ENCODE measurements at places on chromosomes 16 and 17. TPM values are rescaled to one million over a fixed set of nuclear protein-coding genes. Genes with fewer than 3 reads are reported as not detected.

ORMDL3 gene
- 45.7 TPM for total RNA-seq

GRCh38 chr16:27977966-27978365, 85.5 kb downstream of the GSG1L start:
- DNase-seq = peak; percentile 40
- H3K27me3 ChIP-seq = peaks cover 8% of the 10 kb centered on the region
- H3K4me3 ChIP-seq = no peak overlapping the region
- no peaks in the 10 kb centered on the region for H3K36me3 ChIP-seq
- no peak overlapping the region for H3K27ac ChIP-seq

DNA sequence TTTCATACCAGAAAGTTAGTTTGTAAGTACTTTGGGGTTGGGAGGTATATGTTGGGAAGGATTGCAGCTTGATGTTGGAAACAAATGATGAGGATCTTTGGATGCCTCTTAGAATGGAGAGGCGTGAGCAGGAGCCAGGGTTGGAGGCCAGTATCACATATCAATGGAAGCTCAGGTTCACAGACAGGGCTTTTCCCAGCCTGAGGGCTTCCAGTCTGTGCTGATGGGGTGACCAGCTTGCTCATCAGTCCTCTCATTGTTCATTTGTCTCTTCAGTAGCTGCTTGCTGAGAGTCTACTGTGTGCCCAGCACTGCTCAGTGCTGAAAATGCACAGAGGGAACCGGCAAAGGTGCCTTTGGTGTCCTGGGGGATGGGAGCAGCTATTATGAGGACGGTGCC, 5.8 kb downstream of the DNAAF1 start:
- H3K27me3 ChIP-seq = peaks cover 26% of the 10 kb centered on the region
- no peak overlapping the region for H3K4me3 ChIP-seq
- no peaks in the 10 kb centered on the region for H3K36me3 ChIP-seq
- H3K27ac ChIP-seq = no peak overlapping the region

TBC1D3H gene
- total RNA-seq = not detected

DNA sequence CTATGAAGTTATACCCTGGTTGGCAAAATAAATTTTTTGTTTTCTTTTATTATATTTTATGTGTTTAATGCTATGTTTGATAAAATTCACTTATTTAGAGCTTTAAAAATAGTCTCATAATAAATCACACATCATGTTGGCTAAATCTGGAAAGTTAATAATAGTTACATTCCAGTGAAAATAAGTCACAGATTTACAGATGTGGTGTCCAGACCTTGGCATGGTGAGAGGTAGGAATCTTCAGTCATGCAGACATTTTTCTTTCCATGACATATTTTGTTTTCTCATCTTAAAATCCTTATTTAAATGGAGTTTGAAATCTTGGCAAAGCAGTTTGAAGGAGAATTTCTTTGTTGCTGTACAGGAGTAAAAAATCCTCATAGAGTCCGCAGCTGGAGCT, 48.1 kb upstream of the GOSR1 start:
- no peaks in the 10 kb centered on the region for H3K4me1 ChIP-seq
- no peak overlapping the region for H3K4me3 ChIP-seq
- peak; percentile 55 for DNase-seq
- H3K27ac ChIP-seq = no peak overlapping the region
- H3K36me3 ChIP-seq = peaks cover 10% of the 10 kb centered on the region

DNA sequence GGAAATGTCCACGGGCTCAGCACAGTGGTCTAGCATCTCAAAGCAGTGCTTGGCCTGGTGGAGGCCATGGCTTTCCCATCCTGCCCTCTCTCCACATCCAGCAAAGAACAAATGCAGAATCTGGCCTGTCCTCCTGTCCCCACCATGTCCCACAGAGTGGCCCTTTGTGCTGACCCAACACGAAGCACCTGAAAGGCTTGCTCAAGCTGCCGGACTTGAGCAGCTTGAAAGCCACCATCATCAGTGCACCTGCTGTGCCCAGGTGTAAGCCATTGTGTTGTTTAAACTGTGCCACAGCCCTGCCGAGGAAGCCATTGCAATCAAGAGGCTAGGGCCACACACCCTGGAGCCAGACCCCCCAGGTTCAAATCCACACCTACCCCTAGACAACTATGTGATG, 115.5 kb downstream of the SOCS1 start:
- DNase-seq = no peak
- H3K4me1 ChIP-seq = peaks cover 25% of the 10 kb centered on the region
- no peaks in the 10 kb centered on the region for H3K27me3 ChIP-seq
- H3K36me3 ChIP-seq = no peaks in the 10 kb centered on the region
- H3K4me3 ChIP-seq = no peak overlapping the region
- no peak overlapping the region for H3K27ac ChIP-seq

GRCh38 chr16:75064403-75065148, 52.0 kb downstream of the LDHD start:
- H3K27ac ChIP-seq = no peak overlapping the region
- no peaks in the 10 kb centered on the region for H3K27me3 ChIP-seq
- peaks cover 10% of the 10 kb centered on the region for H3K4me1 ChIP-seq

ITGAD gene
- total RNA-seq = not detected

DNA sequence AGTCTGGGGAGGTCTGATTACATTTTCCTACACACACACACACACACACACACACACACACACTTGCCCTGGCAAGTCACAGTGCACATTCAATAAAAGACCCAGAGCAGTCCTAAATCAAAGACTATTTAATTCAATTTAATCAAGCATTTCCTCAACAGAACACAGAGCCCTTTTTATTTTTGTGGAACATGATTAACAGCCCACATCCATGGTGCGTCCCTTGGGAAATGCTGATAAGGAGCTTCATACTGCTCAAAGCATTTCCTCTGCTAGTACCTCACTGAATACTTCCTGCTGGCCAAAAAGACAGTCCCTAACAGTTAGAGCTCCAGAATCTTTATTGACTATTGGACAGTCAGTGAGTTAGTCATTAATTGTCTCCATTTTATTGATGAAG, 43.1 kb upstream of the MYH10 start:
- H3K4me3 ChIP-seq = no peak overlapping the region
- no peaks in the 10 kb centered on the region for H3K36me3 ChIP-seq
- DNase-seq = peak; percentile 59
- no peak overlapping the region for H3K27ac ChIP-seq

DNA sequence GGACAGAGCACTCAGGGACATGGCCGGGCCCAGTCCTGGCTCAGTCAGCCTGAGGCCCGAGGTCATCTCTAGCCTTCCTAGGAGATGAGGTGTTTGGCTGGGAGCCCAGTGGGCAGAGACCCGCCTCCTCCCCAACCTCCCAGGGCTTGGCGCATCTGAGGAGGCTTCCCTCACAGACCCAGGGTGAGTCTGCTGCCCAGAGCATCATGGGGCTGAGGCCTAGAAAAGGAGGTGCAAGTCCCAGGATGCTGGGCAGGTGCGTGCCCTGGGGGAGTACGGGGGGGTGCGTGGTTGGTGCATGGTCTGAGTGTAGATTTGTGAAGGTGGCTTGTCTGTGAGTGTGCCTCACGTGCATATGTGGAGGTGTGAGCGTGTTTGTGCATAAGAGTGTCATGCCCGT, 4.7 kb downstream of the PDE6G start:
- H3K4me1 ChIP-seq = peaks cover 6% of the 10 kb centered on the region
- H3K4me3 ChIP-seq = no peak overlapping the region
- H3K27me3 ChIP-seq = peaks cover 19% of the 10 kb centered on the region
- H3K36me3 ChIP-seq = no peaks in the 10 kb centered on the region
- peak; percentile 93 for DNase-seq

GRCh38 chr17:55453839-55454557, 32.4 kb upstream of the MMD start:
- H3K4me3 ChIP-seq = no peak overlapping the region
- H3K4me1 ChIP-seq = peaks cover 32% of the 10 kb centered on the region

HOXB1 gene
- total RNA-seq = not detected

GRCh38 chr17:4287710-4288109, 23.9 kb upstream of the ANKFY1 start:
- H3K4me1 ChIP-seq = no peaks in the 10 kb centered on the region
- DNase-seq = no peak
- H3K27me3 ChIP-seq = no peaks in the 10 kb centered on the region

CHST6 gene
- total RNA-seq = under 0.01 TPM

DNA sequence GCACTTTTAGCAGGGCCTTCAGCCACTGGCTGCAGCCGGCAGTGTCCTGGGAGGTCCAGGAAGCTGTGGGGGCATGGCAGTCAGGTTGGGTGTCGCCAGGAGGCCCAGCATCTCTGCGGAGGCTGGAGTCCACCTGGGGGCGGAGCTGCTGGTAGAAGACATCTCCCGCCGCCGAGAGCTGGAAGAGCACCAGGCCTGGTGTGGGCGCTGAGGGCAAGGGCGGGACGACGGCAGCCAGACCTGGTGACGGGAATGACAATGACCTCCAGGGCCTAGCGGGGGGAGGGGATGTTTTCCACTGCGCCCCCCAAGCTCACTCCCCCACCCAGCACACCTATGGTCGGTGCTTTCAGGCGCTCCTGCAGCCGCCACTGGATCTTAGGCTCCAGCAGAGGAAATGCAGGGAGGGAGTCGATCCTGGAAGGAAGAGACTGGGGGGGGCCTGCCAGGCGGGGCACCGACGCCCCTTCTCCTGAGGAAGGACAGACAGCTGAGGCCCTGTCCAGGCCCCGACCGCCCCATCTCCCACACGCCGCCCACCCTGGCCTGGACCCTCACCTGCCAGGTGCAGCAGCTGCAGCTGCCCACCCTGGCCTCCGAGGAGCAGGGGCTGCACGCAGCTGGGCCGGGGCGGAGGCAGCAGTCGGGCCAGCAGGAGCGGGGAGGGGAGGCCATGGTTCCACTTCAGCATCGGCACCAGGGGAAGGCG, 7.1 kb downstream of the TAF1C start:
- no peak for DNase-seq
- no peak overlapping the region for H3K4me3 ChIP-seq
- H3K27me3 ChIP-seq = no peaks in the 10 kb centered on the region
- peaks cover 56% of the 10 kb centered on the region for H3K36me3 ChIP-seq
- H3K27ac ChIP-seq = no peak overlapping the region

GRCh38 chr17:43994272-43995149, 9.9 kb upstream of the NAGS start:
- H3K4me3 ChIP-seq = no peak overlapping the region
- H3K36me3 ChIP-seq = no peaks in the 10 kb centered on the region
- no peaks in the 10 kb centered on the region for H3K4me1 ChIP-seq
- H3K27me3 ChIP-seq = peaks cover 18% of the 10 kb centered on the region
- peak; percentile 37 for DNase-seq
- no peak overlapping the region for H3K27ac ChIP-seq

GRCh38 chr16:85586380-85587104, 26.6 kb upstream of the GSE1 start:
- H3K27me3 ChIP-seq = no peaks in the 10 kb centered on the region
- H3K4me3 ChIP-seq = no peak overlapping the region
- H3K36me3 ChIP-seq = no peaks in the 10 kb centered on the region

DNA sequence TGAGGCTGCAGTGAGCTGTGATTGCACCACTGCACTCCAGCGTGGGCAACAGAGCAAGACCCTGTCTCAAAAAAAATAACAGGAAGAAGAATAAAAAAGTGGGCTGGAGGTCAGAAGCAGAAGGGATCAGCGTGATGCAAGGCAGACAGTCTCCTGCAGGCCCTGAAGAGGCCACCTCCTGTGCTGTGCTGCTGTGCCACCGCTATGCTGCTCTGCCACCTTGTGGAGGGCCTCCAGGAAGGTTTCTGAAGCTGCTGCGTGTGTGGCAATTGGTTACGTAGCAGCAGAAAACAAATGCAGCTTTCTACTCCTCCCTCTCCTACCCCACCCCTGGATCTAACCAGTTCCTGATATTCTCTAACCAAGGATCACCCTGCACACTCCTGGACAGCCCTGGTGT, 815.5 kb downstream of the KCNJ18 start:
- H3K4me1 ChIP-seq = no peaks in the 10 kb centered on the region
- H3K4me3 ChIP-seq = no peak overlapping the region
- no peaks in the 10 kb centered on the region for H3K27me3 ChIP-seq
- H3K27ac ChIP-seq = no peak overlapping the region
- no peak for DNase-seq
- H3K36me3 ChIP-seq = no peaks in the 10 kb centered on the region

PSMC3IP gene
- total RNA-seq = 5.6 TPM

- no peak overlapping the region for H3K4me3 ChIP-seq
- no peaks in the 10 kb centered on the region for H3K36me3 ChIP-seq
- H3K27me3 ChIP-seq = peaks cover 75% of the 10 kb centered on the region
These were observed 17.2 kb upstream of the MPP2 start for GRCh38 chr17:43924558-43924957.

- H3K4me1 ChIP-seq = no peaks in the 10 kb centered on the region
- DNase-seq = peak; percentile 66
- no peaks in the 10 kb centered on the region for H3K27me3 ChIP-seq
These were observed 93.3 kb downstream of the MYO1D start for GRCh38 chr17:32783602-32784001.

- peaks cover 6% of the 10 kb centered on the region for H3K4me1 ChIP-seq
- no peaks in the 10 kb centered on the region for H3K27me3 ChIP-seq
- peaks cover 52% of the 10 kb centered on the region for H3K36me3 ChIP-seq
These were observed 1.2 kb downstream of the TBX2 start for GRCh38 chr17:61400717-61401388.

DNA sequence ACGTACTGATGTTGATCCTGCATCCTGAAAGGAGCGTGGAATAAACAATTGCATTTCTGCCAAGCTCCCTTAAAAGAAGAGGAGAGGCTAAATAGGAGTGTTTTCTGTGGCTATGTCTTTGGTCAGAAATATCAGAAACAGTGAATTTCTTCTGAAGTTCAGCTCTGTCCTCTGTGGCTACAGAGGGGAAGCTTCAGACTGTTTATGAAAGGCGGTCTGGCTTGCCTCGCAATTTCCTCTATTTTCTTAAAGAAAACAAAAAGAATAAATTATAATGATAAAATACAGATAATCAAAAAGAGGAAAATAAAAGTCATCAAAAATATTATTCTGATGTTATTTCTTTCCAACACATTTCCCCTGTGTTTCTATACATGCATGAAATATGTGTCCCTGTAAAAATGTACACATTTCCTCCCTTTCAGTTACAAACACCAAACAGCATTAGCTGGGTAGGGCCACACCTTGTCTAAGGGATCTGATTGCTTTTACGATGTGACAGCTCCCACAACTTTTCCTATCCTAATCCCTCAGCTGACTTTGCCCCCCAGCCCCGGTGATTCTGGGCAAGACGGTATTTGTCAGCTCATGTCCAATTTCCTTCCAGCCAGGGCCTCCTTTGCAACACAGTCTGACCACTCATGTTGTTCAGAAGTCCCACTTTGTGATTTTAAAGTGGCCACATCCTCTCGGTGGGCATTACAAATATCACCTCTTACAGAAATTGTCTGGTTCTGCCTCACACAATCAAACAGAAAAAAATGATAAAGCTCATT, 439.0 kb downstream of the HS3ST3B1 start:
- no peaks in the 10 kb centered on the region for H3K27me3 ChIP-seq
- H3K36me3 ChIP-seq = no peaks in the 10 kb centered on the region
- DNase-seq = no peak
- peaks cover 8% of the 10 kb centered on the region for H3K4me1 ChIP-seq
- H3K27ac ChIP-seq = no peak overlapping the region
- H3K4me3 ChIP-seq = no peak overlapping the region

Measured in IMR-90 (cell line).